ENCODE measurements at places on chromosomes 6 and 20.

GRCh38 chr6:149821492-149821891, 42.7 kb downstream of the LRP11 start:
- no peak overlapping the region for H3K27ac ChIP-seq
- H3K36me3 ChIP-seq: no peaks in the 10 kb centered on the region
- H3K27me3 ChIP-seq: peaks cover 2% of the 10 kb centered on the region
- H3K4me3 ChIP-seq: no peak overlapping the region
- no peaks in the 10 kb centered on the region for H3K4me1 ChIP-seq
- DNase-seq: no peak

GRCh38 chr6:44850312-44850711, 462.8 kb downstream of the CDC5L start:
- DNase-seq: no peak
- H3K4me3 ChIP-seq: no peak overlapping the region
- no peak overlapping the region for H3K27ac ChIP-seq
- H3K36me3 ChIP-seq: peaks cover 5% of the 10 kb centered on the region

- no peak for DNase-seq
- peaks cover 2% of the 10 kb centered on the region for H3K36me3 ChIP-seq
- H3K27ac ChIP-seq: no peak overlapping the region
- H3K27me3 ChIP-seq: no peaks in the 10 kb centered on the region
- H3K4me3 ChIP-seq: no peak overlapping the region
- H3K4me1 ChIP-seq: peaks cover 20% of the 10 kb centered on the region
These were observed 312 bp downstream of the TXNDC5 start for GRCh38 chr6:7910298-7910653.

GRCh38 chr20:63534427-63534830, 2.7 kb downstream of the PTK6 start:
- H3K27me3 ChIP-seq: peaks cover 1% of the 10 kb centered on the region
- no peak overlapping the region for H3K4me3 ChIP-seq
- no peak overlapping the region for H3K27ac ChIP-seq

GRCh38 chr6:121767211-121767610, 331.8 kb downstream of the GJA1 start:
- no peak overlapping the region for H3K4me3 ChIP-seq
- H3K27me3 ChIP-seq: peaks cover 2% of the 10 kb centered on the region
- peaks cover 31% of the 10 kb centered on the region for H3K4me1 ChIP-seq
- no peak overlapping the region for H3K27ac ChIP-seq
- peaks cover 4% of the 10 kb centered on the region for H3K36me3 ChIP-seq

DNA sequence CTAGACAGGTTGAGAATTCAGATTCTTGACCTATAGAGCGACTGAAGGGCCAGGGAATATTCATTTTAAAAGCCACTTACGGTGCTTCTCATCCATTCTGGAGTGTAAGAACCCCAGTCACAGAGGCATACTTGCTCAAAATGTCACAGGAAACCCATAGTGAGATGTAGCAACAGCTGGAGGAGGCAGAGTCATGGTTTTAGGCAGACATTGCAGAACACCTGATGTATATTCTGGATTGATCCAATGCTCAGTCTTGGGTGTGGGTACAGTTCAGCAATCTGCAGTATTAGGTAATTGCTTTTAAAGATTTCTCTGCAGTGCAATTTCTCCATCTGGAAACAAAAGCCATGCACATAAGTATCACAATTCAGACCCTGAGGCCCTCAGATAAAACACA, 137.4 kb upstream of the SLC22A23 start:
- DNase-seq: no peak
- peaks cover 11% of the 10 kb centered on the region for H3K27me3 ChIP-seq
- no peaks in the 10 kb centered on the region for H3K36me3 ChIP-seq
- no peaks in the 10 kb centered on the region for H3K4me1 ChIP-seq
- H3K4me3 ChIP-seq: no peak overlapping the region

- H3K27ac ChIP-seq: no peak overlapping the region
- H3K4me1 ChIP-seq: no peaks in the 10 kb centered on the region
- no peaks in the 10 kb centered on the region for H3K27me3 ChIP-seq
- peaks cover 2% of the 10 kb centered on the region for H3K36me3 ChIP-seq
These were observed 103.3 kb downstream of the ARHGAP18 start for GRCh38 chr6:129606664-129607063.

DNA sequence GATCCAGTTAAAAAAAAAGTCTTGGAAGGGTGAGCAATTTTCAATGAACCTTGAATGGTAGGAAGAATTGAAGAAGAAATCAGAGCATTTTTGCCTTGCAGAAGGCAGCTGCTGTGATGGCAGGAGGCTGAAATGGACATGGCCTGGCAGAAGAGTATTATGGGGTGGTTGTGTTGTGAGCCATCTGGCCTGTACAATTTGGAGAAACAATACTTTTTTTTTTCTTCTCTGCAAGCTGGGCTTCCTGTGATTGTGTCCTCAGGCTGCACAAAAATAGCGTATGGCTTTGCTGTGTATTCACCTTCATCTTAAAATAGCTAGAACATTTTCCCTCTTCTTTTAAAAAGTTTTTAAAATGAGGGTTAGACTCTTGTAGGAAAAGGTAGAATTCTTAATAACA, 21.4 kb downstream of the SYCP2L start:
- no peak overlapping the region for H3K27ac ChIP-seq
- no peak for DNase-seq
- peaks cover 9% of the 10 kb centered on the region for H3K27me3 ChIP-seq
- H3K36me3 ChIP-seq: no peaks in the 10 kb centered on the region

DNA sequence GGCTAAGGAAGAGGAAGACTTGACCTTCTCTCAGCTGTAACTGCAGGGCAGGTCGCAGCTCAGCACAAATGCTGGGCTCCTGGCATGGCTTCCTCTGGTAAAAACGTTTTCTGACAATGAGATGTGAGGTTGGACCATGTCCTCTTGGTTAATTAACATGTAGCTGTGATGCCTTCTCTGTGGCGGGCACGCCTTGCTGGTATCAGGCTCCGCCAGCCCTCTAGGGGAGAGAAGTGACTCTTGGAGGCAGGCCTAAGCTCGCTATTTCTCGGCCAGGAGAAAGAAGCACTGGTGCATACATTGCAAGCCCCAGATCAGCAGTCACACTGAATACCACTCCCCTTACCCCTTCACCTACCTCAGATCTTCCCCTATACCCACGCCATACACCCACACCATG, 65.0 kb downstream of the QRSL1 start:
- no peak overlapping the region for H3K4me3 ChIP-seq
- no peaks in the 10 kb centered on the region for H3K36me3 ChIP-seq
- peaks cover 4% of the 10 kb centered on the region for H3K27me3 ChIP-seq
- H3K4me1 ChIP-seq: no peaks in the 10 kb centered on the region
- no peak overlapping the region for H3K27ac ChIP-seq
- no peak for DNase-seq

DNA sequence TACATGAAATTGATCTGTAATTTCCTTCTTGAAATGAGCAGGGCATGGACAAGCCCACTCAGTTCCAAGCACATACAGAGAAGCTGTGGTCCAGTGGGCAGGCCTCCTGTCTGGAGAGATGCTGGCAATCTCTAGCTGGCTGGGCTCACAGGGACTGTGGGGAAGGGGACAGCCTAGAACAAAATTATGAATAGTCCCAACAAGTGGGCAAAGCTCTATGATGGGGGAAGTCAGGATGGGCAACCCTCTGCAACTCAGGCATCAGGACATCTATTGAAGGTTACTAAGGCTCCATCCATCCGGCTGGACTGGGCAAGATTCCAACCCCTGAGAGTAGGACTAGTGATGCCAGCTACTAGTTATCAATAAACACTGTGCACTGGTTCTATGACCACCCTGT, 40.9 kb downstream of the TRERF1 start:
- H3K27ac ChIP-seq: no peak overlapping the region
- peaks cover 62% of the 10 kb centered on the region for H3K4me1 ChIP-seq

DNA sequence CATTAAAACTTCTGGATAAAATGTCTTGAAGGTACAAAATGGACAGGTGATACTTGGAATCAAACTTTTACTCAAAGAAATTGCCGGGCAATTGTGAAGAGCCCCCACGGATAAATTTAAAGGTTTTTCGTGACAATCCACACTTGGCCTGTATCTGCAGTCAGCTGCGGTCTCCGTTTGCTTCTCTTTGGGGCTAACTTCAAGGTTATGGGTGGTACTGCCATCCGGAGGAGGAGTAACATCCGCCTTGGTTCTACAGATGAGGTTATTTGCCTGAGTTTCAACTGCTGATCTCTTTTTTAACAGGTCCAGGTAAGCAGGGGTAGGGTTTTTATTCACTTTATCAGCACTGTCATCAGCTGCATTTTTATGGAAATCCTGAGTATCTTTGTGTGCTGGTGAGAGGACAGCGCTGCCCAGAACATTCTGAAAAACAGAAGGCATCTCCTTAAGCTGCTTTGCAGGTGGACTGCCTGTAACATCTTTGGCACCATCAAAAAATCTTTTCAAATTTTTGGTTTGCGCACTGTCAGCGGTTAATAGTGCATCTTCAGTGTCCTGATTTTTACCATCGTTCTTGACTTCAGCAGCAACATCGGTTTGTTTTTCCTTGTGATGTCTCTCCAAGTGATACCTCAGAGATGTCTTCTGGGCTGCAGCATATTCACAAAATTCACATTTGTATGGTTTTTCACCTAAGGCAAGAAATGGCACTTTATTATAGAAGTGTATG, 16.9 kb downstream of the ZNF217 start:
- no peaks in the 10 kb centered on the region for H3K27me3 ChIP-seq
- no peak for DNase-seq
- H3K27ac ChIP-seq: no peak overlapping the region
- H3K4me3 ChIP-seq: no peak overlapping the region
- H3K4me1 ChIP-seq: peaks cover 78% of the 10 kb centered on the region

DNA sequence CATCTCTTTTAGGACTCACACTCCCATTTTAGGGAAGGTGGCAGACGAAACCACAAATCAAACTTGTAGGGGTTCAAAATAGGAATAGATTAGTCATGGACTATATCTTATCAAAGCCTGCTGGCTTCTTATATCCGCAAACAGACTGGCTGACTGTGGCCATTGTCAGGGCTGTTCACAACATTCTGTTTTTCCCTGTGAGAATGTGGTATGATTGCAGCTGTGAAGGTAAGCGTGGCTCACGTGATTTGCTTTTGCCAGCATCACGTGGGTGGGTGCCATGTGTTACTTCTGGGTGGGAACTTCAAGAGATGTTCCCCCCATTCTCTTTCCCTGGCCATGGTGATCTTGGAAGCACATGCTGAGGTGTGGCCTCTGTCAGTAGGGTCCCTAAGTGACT, 5.9 kb downstream of the IP6K3 start:
- H3K27me3 ChIP-seq: peaks cover 13% of the 10 kb centered on the region
- DNase-seq: no peak
- H3K4me1 ChIP-seq: no peaks in the 10 kb centered on the region

GRCh38 chr20:53205046-53205445, 232.9 kb downstream of the TSHZ2 start:
- no peak for DNase-seq

GRCh38 chr20:24777746-24778145, 171.3 kb upstream of the CST7 start:
- H3K4me3 ChIP-seq: no peak overlapping the region
- H3K4me1 ChIP-seq: peaks cover 5% of the 10 kb centered on the region
- DNase-seq: no peak

DNA sequence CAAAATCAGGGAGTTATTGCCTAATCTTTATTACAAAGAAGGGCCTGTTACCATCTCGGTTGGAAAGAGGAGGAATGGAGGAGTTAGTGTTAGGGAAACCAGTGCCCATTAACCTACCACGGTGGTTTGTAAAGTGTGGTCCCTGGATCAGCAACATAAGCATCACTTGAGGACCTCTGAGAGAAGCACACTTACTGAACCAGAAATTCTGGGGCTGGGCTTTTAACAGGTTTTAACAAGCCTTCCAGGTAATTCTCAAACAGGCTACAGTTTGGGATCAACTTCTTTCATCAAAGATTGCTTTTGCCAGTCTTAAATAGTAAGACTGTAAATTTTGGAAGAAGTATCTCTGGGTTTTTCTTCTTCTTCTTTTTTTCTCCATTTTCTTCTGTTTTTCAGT, 329.5 kb upstream of the JAG1 start:
- no peak overlapping the region for H3K4me3 ChIP-seq
- H3K27me3 ChIP-seq: no peaks in the 10 kb centered on the region
- no peak for DNase-seq
- no peaks in the 10 kb centered on the region for H3K4me1 ChIP-seq
- H3K36me3 ChIP-seq: no peaks in the 10 kb centered on the region
- no peak overlapping the region for H3K27ac ChIP-seq

GRCh38 chr6:119065955-119066354, 12.5 kb downstream of the FAM184A start:
- DNase-seq: no peak
- no peaks in the 10 kb centered on the region for H3K4me1 ChIP-seq
- no peak overlapping the region for H3K4me3 ChIP-seq
- H3K27me3 ChIP-seq: no peaks in the 10 kb centered on the region
- no peaks in the 10 kb centered on the region for H3K36me3 ChIP-seq

DNA sequence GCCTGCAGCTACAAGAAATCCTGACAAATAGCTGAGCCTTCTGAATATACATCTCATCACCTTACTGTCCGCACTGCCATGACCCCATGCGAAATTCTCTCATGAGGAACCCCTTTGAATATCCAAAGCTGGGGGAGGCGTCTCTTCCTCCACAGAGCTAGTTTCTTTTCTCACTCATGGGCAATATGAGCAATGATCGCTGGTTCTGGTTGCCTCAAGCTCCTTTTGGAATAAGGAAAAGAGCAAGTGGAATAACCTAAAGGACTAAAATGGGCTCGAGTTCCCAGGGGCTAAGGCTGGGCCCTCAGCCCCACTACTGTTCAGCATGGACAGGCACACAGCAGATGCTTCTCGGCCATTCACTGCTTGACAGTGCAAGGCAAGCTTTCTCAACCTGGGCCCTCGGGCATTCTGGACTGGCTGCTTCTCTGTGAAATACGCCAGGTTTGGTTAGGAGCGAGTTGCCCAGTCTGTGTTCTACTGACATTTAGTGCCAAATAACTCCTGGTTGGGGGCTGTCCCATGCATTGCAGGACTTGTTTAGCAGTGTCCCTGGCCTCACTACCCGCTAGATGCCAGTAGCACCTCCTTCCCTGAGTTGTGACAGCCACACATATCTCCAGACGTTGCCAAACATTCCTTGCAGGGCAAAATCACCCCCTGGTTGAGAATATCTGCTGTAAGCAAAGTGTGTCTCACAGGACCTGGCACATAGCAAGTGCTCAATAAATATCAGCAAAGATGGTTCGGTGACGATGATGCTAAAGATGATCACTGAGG, 156.8 kb downstream of the CEBPB start:
- H3K27ac ChIP-seq: no peak overlapping the region
- H3K27me3 ChIP-seq: peaks cover 2% of the 10 kb centered on the region
- no peak for DNase-seq
- H3K36me3 ChIP-seq: peaks cover 2% of the 10 kb centered on the region

Measured in activated T-helper 1 cell treated with anti-CD3 and anti-CD28 coated beads, Interleukin-12 subunit alpha, Interleukin-12 subunit beta, Interleukin-2, Interleukin-4 antibody, amounts not matched to agents 30 ng/mL and 10 ng/mL and 1 ng/mL, durations not matched to agents 14 hours and 24 hours and 36 hours (primary cell).